NCI-H1417 (cell line): ENCODE measurements at places on chromosomes 4 and X.

- DNase-seq = no peak
Measured at GRCh38 chr4:1208970-1209704, 36.8 kb upstream of the SPON2 start.

- no peak for DNase-seq
Measured at GRCh38 chr4:128244379-128244778, 43.2 kb downstream of the PGRMC2 start.

DNA sequence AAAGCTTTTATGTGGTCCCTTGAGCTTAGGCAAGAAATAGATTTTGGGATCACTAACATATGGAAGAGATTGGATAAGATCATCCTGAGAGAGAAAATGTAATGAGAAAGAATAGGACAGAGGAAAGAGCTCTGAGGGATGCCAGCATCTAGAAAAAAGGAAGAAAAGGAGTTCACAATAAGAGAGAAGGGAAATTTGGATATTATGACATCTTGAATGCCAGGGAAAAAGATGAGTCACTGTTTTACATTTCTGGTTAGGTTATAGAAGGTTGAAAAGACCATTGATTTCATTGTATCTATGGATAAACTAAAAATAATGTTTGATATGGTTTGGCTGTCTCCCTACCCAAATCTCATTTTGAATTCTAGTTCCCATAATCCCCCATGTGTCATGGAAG is 208.5 kb downstream of the MAD2L1 start:
- DNase-seq = no peak

GRCh38 chr4:29199485-29199884 is 1520.7 kb upstream of the PCDH7 start:
- DNase-seq = no peak

DNA sequence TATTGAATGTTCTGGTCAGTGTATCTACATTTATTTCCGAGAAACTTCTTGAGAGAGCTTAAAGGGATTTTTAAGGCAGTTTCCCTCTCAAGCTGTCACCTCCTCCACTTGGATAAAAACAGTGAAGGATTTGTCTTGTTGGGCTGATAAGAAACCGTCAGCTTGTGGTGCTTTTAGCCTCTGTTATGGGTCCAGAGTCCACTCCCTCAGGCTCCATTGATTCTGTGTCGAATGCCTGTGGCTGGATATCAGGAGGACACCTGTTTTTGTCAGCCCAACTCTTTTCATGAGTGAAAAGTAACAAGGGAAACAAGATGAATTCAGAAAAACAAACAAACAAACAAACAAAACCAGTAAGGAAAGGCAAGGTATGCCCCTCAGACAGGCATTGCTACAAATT is 12.4 kb downstream of the CLCN4 start:
- DNase-seq = no peak

DNA sequence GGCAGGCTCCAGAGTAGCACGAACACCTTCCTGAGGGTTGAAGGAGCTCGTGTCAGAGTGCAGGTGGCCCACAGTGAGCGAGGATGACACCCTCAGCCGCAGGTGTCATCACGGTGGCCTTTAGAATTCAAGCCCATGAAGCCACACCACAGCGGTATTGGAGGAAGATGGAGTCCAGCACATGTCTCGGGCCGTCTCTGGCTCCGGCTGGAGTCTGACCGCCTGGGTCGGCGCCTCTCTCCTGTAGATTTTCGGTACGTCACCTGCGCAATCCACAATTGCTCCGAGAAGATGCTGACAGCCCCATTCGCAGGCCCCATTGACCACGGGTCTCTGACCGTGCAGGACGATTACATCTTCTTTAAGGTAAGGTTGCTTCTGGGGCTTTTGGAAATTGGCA is 229.4 kb upstream of the PSAPL1 start:
- DNase-seq = no peak

DNA sequence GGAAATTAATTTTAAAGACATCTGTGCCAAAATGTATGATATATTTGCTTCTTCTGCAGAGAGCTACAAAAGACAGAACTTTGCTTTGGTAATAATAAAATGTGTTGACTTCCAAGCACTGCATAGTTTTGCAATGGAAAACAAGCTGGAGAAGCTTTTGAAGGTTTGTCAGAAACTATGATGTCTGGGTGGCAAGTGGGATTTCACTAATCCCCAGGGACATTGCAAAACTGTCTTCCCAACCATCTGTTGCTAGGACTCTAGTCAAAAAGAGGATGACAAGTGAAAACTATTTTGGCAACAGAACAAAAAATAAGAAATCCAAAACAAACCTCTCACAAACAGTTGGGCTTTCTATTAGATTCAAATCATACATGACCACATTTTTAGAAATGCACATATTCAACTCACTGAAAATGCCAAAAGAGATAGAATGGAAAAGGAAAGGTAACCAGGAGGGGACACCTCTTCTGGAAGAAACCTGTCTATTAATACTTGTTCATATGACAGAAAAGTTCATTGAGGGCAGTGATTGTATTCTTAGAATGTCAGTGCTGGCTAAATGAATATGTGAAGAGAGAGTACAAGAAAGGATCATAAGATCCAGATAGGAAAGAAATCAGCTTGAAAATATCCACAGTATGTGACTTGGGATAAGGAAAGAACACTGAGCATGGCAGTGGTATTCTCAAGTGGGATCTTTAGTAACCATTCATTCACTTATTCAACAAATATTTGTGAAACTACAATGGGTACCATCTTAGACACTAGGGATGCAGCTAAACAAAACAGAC is 228.0 kb downstream of the RASL11B start:
- no peak for DNase-seq

DNA sequence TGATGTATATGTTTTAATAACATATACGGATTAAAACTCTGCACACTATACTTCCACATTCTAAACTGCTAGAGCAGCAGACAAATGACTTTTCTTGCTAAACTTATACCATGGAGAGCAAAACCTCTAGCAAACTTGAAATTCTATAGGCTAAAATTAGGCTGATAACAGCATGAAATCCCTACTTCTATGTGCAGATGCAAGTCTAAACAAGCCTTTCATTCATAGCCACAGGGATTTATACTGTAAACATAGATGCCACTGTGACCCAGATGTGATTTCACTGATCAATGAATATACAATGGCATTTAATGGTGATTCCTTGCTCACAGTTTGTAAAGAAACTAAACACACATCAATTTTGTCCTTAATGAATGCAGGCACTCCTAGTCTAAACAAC is 151.0 kb downstream of the ANTXR2 start:
- no peak for DNase-seq

GRCh38 chr4:73822812-73823504 is 13.5 kb upstream of the CXCL6 start:
- DNase-seq = no peak

DNA sequence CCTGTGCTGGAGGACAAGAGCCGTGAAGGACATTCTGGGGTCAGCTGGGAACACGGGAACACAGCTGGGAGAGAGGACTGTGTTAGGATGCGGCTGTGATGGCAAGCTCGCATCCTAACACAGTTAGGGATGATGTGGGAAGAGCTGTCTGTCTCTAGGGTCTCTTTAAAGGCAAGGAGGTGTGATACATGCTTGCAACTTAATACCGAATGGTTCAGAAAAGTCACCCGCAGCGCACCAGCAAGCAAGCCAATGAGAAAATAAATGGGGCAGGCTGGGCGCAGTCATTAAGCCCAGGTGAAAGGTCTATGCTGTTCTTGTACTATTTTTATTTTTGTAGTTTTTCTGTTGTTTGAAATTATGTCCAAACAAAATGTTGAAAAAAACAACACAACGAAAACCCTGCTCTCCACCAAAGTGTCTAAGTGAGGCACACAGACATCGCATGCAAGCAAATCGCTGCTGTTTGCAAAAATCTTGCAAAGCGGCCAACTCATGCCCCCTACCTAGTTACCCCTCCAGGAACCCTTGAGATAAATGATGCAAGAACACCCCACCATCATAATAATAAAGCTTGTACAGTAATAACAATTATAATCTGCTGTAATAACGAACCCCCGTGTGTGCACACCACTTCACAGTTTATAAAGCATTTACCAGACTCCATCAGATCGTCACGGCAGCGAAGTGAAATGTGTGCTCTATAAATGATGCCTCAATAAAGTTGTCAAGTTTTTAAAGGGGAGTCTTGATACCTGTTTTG is 17.9 kb upstream of the ADRA2C start:
- no peak for DNase-seq

- DNase-seq = no peak
Measured at GRCh38 chr4:158217763-158218162, 7.5 kb downstream of the TMEM144 start.

- no peak for DNase-seq
Measured at GRCh38 chrX:66005830-66006449, 33.9 kb downstream of the VSIG4 start.

DNA sequence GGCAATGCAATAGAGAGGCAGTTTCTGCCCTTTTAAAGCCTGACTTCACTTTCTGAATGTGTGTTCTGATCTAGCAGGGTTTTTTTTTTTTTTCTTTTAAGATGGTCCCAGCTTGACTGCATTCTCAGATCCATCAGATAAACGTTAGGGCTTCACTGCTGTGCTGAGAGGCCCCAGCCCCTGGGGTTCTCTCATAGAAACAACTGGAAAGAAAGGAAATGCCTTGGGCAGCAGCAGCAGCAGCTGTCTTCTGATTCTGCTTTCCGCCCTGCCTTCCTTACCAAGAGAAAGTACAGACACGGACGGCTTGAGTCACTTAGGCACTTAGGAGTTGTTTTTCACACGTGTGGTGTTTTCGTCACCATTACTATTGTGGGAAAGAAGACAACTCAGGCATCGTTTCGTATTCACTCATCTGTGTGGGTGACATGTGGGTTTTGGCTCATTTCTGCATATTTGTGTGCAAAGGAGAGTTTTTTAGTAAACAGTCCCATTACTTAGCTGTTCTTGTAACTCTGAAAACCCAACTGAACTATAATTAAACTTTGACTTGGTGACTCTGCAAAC is 172.0 kb downstream of the PTTG2 start:
- DNase-seq = no peak

DNA sequence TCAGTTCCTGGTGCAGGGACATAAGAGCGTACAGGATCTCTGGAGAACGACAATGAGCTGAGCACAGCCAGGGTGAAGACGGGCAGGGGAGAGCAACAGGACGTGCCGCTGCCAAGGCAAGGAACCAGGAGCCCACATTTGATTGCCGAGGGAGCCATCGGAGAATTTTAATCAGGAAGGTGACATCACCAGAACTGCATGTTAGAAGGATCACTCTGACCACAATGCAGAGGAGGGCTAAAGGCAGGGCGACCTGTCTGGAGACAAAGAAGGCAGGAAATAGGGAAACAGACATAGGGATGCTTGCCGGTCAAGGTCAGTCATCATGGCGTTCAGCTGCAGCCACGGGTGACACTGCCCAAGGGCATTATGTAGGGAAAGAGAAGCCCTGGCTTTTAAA is 81.4 kb downstream of the RBM47 start:
- DNase-seq = no peak

DNA sequence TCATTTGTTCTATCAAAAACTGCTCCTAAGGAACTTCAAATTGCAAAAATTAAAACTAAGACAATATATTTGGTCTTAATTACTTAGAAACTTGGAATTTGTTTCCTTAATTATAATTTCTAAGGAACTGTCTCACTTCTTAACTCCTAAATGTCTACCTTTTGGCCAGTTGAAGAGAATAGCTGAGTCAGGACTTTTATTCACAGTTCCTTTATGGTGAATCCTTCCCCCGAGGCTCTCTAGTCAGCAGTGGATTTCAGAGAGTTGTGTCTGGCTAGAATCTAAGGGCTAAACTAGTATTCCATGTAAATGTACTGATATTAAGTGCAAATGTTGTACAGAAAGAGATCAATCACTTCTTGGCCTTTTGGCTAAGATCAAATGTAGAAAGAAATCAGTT is 69.3 kb downstream of the AMMECR1 start:
- no peak for DNase-seq

- no peak for DNase-seq
Measured at GRCh38 chr4:172412851-172413580, 599.8 kb downstream of the GALNTL6 start.

GRCh38 chrX:136767104-136767941 is 13.4 kb downstream of the ARHGEF6 start:
- peak; percentile 69 for DNase-seq

GRCh38 chrX:151695583-151696340 is 504 bp downstream of the PRRG3 start:
- no peak for DNase-seq

DNA sequence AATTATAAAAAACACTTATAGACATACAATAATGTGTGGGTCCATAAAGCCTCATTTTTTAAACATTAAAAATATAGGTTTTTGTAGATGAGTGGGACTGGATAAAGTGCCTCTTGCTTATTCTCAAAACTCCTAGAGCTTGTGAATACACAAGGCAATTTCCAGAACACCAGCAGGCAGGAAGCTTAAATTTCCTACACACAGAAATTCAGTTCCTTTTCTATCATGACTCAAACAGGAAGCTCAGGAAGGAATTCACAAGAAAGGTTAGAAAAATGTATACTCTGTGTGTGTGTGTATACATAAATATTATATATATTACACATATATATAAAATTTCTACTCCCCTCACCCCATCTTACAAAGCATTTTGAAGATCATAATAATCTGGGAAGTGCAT is 11.3 kb downstream of the MAGEB6 start:
- no peak for DNase-seq

DNA sequence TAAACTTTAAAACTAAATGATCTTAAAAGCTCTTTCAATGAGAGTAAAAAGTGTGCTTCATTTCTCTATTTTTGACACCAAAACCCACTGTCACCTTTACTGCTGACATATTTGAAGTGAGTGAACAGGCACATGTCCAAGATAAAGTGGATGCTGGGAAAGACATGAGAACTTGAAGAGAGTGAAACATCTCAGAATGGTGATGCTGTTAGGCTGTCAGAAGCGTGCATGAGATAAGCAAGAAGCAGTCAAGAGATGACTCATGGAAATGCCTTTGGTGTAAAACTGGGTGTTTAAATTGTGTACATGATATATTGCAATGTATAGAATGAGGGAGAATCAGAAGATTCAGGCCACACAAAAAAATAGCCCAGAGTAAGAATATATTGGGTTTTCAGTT is 21.8 kb upstream of the GBA3 start:
- DNase-seq = no peak

GRCh38 chrX:151386838-151387459 is 10.1 kb upstream of the VMA21 start:
- DNase-seq = no peak

DNA sequence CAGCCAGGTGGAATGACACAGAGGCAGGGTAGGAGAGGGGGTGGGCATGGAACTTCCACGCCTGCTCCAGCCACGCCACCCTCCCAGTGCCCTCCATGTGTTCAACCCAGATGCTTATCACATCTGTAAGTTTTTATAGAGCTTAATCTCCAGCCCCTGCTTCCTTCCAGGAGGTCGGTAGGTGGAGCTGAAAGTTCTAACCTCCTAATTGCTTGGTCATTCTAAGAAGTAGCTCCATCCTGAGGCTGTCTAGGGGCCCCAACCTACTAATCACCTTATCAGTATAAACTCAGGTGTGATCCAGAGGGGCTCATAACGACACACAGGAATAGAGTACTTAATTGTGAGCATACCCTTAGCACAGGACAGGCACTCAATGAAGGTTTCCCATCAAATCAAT is 18.3 kb downstream of the QDPR start:
- DNase-seq = no peak

- DNase-seq = no peak
Measured at GRCh38 chrX:1609762-1610161, 5.1 kb upstream of the ASMT start.

- no peak for DNase-seq
Measured at GRCh38 chr4:17170131-17170530, 271.7 kb upstream of the LDB2 start.

- no peak for DNase-seq
Measured at GRCh38 chr4:71417150-71417549, 78.3 kb downstream of the SLC4A4 start.

- no peak for DNase-seq
Measured at GRCh38 chr4:13539047-13539618, 5.2 kb downstream of the NKX3-2 start.
